ENCODE measurements at places on chromosomes 5 and 9.

- no peak for DNase-seq
Observed at GRCh38 chr9:120710110-120710981, 3.9 kb downstream of the MEGF9 start.

DNA sequence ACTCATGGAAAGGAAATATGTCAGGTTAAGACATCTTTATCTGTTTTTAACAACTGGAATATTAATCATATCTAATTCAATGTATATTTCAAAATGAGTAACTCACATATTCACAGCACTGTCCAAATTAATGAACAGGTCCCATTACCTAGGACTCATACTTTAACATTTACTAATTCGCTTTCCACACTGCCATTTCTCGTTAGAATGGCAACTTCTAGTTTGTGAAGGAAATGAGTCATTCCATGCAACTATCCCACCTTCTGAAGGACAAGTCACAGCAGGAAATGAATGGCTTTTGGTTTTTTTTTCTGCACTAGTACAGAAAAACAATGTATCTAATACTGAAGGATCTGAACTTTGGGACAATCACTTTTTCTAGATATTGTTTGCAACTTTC lies 24.6 kb upstream of the IFNK start:
- DNase-seq, result no peak

- no peak for DNase-seq
Observed at GRCh38 chr5:55903121-55903701, 52.1 kb downstream of the IL31RA start.

- DNase-seq, result no peak
Observed at GRCh38 chr9:16640649-16641048, 229.8 kb downstream of the BNC2 start.

DNA sequence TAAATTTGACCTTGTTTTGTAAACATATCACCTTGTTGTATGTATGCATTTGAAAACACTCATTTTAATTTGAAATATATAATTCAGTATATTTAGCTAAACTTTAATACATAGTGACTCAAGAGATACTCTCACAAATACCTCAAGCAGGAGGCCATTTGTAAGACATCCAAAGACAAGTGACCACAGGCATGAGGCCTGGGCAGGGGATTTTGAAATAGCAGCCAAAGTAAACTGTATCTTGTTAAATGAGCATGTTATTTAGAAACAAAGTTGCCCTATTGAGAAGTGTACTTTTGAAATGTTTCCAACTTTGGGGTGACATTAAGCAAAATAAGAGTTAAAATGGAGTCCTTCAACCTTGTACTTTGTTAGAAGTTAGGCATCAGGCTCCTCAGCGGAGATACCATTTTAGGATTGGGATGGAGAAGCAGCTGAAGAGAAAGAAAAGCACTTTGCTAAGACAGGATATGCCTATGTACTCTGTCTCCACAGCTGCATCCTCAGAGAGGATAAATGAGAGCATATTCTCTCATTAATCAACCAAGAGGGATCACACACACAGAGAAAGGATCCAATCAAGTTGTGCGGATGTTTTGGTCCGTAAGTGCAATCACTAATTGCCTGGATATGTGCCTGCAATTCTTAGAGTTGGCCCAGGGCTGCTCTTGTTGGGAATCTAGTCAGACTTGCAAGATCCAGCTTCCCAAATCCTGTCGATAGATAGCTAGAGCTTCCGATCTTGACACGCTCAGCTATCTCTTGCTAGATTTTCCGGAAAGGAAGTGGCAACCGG lies 157.5 kb upstream of the HAPLN1 start:
- DNase-seq, result no peak

DNA sequence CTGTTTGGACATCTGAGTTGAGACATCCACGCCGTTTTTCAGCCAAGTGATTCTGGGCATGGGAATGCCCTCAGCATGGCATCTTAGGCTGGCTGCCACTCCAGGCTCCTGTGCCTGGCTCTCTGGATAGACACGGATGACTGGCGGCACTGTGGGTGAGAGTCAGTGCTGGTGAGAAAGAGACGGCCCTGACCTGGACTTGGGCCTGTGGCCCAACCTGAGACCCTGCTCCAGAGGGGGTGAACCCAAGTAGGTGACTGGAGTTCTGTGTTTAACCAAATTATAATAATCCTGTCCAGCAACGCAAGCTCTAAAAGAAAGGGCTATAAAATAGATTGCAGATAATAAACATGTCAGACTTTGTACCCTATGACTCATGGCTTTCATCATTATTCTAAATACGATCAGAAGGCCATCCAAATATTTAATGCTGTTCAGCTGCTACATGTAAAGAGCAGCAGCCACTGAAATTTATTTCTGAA lies 173.9 kb downstream of the HSPA4 start:
- DNase-seq, result no peak

DNA sequence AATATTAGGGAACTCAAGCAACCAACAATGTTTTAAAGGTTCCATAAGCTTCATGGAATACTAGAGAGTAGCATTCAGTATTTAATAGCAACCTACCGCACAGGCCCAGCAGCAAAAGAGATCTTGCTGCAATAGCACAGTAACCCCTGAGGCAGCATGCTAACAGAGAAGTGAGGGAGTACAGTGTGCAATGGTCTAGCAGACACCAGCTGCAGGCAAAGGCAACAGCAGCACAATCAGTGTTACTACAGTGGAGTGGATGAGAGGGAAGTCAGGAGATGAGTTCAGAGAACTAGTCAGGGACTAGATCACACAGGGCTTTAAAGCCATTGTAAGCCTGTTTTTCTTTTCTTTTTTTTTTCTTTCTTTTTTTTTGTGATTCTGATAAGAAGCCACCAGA lies 2.8 kb downstream of the TICAM2 start:
- no peak for DNase-seq

DNA sequence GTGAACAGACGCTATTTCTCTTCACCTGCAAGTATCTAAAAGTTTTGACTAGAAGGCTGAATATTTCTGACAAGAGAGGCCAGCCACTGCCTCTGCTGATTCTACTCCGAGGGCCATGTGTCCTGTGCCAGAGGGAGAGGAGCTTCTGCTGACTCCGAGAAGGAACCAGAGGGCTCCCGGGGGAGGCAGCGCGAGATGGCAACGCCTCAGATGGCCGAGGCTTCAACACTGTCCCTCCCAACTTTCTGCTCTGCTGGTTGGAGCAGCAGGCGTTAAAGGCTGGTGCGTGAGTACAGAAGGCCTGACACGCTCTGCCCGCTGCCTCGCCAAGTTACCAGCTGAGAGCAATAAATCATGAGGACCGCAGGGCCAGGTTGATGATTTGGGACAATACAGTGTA lies 178.8 kb downstream of the GAPVD1 start:
- DNase-seq, result no peak

GRCh38 chr9:116372081-116372673 lies 218.6 kb downstream of the PAPPA start:
- DNase-seq, result no peak

GRCh38 chr9:31323726-31324444 lies 1060.6 kb upstream of the ACO1 start:
- no peak for DNase-seq

DNA sequence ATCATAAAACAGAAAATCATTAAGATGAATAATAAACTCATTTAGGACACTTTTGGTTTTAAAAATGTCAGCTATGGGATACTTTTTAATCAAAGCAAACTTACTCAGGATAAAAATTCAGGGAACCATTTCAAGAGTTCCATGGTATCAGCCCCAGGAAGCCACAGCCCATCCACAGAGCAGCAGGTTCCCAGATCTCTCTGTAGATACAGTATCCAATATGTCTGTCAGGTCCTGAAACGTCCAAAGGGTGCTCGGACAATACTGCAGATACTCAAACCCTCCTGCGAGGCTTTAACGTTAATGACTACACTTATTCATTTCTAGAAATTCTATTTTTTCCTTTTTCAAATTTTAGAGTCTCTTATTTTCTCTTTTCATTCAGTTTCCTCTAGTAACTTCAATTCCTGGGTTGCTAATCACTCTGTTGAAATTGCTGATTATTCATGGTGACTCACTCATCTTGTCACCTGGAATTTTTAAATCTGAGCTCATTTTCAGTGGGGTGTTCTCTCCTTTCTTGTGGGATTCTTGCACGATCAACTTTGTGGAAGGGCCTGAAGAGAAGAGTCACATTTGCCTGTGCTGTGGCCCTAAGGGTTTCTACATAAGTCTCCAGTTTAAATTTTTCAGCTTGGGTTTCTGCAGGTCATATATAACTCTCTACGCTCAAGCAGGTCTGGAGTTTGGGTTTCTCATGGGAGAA lies 435.8 kb downstream of the CTNND2 start:
- DNase-seq, result no peak

DNA sequence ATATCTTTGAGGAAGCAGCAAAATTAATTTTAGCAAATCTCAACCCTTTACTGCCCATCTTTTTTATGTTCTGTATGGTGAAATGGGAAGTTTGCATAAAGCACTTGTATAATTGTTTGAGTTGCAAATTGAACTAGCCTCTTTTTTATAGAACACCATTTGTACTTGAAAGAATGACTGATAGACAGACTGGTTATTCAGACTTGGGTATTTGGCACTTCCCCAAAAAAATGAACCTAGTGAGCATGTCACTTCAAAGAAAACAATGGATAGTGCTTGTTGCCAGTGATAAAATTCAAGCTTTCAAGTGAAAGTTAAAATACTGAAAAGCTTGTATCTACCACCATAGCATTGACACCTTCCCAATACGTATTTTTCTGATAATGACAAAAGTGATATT lies 115.8 kb downstream of the ERCC6L2 start:
- DNase-seq, result no peak

- DNase-seq, result no peak
Observed at GRCh38 chr5:109089191-109089590, 320.6 kb downstream of the PJA2 start.

All from progenitor cell of endocrine pancreas (in vitro differentiated cells).